ENCODE measurements at places on chromosomes 11 and 22.

GRCh38 chr22:47552024-47552423 is 789.6 kb downstream of the TBC1D22A start:
- DNase-seq: no peak

- no peak for DNase-seq
Measured at GRCh38 chr22:30074147-30074546, 6.1 kb upstream of the HORMAD2 start.

DNA sequence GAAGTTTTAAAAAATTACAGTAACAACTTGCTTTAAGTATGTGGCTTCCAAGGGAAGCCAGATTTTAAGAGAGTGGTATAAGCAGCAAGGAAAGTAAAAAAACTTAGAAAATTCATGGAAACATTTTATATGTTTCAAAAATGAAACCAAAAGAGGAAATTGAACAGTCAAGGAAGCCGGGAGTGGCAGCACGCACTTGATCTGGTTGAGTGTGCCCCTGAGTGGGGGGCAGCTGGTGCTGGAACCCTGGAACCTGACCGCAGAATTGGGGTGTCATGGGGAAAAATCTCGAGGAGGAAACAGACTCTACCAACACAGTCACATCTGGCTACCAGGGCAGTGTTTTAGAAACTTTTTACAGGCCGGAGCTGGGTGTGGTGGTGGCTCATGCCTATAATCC is 14.0 kb downstream of the MICALL1 start:
- DNase-seq: no peak

DNA sequence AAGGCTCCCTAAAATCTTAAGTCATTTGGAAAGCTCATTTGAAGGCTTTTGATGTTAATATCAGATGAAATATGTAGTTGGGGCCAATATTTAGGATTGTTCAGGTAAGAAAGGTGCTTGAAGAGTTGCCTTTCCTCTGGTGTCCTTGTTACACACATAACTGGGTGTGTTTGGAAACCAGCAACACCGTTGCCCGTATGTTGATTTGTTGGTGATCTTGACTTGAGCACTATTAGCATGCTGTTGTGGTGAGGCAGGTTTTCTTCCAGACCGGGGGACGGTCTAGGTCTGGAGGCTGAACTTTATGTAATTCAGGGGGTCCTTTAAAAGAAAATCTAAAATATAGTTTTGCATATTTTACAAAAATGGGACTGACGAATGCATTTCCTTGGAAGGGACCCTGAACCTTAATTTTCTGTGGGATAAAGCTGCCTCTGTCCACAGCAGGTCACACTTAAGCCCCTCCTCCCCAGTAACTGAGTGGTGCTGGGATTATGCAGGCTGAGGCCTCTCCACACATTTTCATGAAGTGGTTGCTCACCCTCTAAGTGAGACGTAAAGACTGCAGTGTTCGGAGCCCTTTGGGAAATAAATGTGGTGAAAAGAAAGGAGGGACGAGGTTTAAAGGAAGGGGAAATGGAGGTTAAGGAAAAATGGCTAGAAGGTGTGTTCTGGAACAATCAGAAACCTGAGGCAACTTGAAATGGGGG is 1.8 kb downstream of the YWHAH start:
- no peak for DNase-seq

DNA sequence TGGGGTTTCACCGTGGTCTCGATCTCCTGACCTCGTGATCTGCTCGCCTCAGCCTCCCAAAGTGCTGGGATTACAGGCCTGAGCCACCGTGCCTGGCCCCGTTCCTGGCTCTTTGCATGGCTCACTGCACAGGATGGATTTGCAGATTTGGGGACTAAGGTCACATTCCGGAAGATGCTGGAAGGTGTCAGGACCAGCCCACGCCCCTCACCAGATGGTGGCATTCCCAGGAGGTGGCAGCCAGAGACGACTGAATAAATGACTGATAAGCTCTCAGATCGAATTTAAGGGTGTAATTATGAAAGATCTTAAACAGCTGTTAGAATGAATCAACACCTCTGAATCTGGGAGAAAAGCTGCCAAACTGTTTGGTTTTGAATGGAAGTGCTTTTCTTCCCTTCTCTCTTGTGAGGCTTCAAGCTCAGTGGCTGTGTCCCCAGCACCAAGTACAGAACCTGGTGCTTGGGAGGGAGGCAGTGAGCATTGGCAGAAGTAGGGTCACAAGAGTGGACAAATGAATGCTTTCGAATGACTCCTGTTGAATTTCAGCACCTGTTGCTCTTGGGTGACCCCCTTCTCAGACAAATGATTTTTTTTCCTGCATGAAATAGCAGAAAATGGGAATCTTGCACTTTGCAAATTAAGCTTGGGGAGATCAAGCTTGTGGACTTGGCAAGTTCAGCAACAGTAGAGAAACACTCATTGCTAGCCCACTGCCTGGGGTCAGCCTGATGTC is 69.6 kb downstream of the KIAA1671 start:
- no peak for DNase-seq

- no peak for DNase-seq
Measured at GRCh38 chr11:70790671-70791300, 392.5 kb downstream of the CTTN start.

- no peak for DNase-seq
Measured at GRCh38 chr11:10728789-10729472, 22.1 kb upstream of the CTR9 start.

DNA sequence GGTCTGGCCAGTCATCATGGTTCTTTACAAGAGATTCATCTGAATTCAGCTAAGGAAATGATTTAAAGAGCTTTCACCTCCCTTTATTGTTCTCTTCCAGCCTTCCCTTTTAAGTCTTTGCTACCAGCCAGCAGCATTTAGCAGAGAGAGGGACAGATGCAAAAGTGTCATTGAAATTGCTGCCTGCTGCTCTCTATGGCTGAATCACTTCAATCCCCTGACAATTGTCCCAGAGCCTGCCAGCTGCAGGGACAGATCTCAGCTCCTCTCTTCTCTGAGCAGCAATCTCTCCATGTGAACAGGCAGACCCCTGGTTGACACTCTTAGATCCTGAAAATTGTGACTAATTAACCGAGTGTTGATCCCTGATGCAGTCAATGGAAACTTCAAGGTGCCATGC is 816.9 kb upstream of the CCDC90B start:
- no peak for DNase-seq

GRCh38 chr11:11071486-11071885 is 213.6 kb upstream of the ZBED5 start:
- DNase-seq: no peak

DNA sequence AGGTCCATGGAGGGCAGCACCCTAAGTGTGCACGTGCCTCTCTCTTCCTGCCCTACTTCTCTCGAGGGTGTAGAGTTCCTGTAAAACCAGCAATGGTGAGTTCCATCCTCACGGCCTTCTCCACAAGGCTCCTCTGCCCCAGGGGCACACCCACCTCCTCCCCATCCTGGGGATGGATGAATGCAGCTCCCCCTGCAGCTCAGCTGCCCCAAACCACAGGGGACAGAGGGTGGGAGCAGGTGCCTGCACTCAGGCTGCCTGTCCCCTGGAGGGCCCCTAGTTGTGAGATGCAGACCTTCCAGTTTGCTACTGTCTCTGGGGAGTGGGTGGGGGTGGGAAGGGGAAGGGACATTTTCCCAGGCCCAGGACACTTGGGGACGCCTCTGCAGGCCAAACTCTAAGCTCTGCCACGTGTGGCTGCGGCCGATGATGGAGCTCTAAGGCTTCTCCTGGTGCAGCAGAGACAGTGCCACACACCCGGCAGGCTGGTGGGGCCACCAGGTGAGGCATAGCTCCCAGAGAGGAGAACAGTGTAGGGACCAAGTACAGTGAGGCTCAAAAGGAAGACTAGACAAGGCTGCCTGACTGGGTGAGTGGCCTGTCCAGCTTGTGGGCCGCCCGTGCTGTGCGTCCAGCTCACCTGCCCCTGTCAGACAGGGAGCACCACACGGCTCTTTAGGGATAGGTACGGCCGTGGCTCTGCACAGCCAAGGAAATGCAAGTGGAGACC is 540.9 kb downstream of the TBC1D22A start:
- no peak for DNase-seq

- DNase-seq: no peak
Measured at GRCh38 chr11:37026326-37026725, 428.3 kb upstream of the RAG2 start.

DNA sequence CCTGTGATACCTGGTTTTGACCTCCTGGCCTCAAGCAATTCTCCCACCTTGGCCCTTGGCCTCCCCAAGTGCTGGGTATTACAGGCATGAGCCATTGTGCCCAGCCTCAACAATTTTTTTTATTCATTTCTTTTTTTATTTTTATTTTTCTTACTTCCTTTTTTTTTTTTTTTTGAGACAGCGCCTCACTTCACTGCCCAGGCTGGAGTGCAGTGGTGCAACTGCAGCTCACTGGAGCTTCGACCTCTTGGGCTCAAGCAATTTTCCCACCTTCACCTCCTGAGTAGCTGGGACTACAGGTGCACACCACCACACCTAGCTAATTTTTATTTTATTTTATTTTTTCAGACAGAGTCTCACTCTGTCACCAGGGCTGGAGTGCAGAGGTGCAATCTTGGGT is 25.5 kb upstream of the CECR2 start:
- no peak for DNase-seq

DNA sequence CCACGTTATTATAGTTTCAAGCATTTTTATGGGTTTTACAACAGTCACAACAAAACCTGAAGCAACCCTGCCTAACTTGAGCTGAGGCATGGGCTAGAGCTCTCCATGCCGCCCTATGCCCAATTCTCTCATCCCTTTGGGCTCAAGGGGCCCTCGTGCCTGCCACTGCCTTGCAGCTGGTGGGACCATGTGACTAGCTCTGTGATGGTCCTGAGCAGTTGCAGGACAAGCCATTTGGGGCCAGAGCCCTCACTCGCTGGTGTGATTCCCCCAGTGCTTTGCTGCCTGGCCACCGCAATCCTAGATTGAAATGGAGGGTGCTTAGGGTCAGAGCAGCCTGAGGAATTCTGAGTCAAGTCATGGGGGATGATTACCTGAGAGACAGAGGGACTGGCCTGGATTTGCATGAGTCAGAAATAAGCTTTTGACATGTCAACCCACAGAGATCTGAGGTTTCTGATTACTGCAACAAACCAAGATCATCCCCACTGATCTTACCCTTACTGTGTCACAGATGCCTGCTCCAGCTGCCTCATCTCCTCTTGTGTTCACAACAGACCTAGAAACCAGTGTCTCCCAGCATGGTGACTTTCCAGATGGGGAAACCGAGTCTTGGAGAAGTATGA is 323.7 kb downstream of the BRD1 start:
- DNase-seq: no peak

DNA sequence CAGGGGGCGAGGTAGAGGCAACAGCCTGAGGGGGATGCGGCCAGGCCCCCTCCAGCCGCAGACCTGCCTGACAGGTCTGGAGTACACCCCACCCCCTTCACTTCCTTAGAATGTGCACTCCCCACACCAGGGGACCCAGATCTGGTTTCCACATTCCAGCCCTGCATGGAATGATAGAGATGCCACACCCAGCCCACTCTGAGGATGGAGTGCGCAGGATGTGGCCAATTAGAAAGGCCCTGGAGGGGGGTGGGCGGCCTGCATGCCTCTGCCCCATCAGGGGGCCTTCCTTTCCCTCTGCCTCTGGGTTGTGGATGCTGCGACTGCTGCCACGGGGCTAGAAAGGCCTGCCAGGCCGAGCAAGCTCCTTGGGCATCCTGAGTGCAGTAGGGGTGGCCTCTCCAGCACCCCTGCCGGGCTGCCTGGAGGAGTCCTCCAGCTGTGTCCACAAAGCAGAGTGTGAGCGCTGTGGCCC is 28.2 kb upstream of the MGAT3 start:
- no peak for DNase-seq

DNA sequence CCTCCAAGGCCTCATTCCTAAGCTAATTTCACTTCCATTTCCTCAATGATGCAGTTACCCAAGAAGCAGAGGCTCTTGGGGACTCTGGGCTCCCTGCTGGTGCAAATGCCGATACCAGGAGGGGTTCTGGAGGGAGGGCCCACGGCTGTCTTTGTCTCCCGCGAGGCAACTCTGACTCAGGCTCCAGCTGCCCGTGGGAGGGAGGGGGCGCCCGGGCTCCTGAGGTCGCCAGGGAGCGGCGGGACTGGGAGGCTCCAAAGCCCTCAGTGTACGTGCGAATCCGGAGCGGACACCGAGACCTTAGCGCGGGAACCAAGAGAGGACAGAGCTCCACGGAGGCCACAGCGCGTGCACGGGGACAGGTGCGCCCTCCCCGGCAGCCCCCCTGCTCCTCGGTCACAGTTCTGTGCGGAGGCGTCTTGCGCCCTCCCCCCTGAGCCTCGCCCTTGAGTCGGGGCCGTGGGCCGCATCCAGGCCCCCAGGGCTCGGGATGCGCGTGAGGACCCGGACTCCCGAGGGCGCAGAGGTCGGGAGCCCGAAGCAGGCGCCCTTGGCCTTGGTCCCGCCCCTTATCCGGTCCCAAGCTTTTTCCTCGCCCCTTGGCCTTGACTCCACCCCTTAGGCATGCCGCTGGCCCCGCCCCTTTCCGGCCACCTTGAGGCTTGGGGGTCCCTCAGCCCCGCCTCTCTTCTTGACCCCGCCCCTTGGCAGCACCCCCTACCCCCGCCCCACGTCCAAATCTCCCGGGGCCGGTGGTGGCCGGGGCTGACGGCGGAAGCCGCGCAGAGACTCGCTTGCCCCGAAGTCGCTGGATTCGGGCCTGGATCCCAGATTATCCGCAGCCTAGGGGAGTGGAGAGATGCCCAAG is 4.7 kb upstream of the SHISA8 start:
- DNase-seq: no peak

- DNase-seq: no peak
Measured at GRCh38 chr11:65548395-65548794, 9.8 kb downstream of the LTBP3 start.

DNA sequence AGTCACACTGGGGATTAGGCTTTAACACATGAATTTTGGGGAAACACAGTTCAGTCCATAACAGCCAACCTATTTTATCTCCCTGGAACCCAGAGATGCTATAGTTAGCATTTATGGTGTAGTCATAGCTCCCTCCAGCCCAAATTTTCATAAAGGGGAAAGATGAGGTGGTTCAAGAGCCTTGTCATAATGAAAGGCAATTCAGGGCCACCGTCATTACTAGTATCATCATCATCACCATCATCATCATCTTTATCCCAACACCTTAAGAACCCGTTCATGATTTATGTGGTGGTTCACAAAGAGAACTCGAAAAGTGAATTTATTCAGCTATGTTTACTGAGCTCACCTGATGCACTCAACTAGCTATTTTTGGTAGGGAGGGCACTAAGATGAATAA is 2.4 kb upstream of the TUBA8 start:
- DNase-seq: no peak
